ENCODE measurements at places on chromosomes 13 and 19. TPM values are rescaled to one million over a fixed set of nuclear protein-coding genes. Genes with fewer than 3 reads are reported as not detected.

ZMYM2 gene
- 146 TPM for total RNA-seq

OR7A5 gene
- not detected for total RNA-seq

PRR36 gene
- 7.4 TPM for total RNA-seq

CEACAM16 gene
- total RNA-seq, result not detected

RCBTB2 gene
- total RNA-seq, result 28.5 TPM

NCCRP1 gene
- total RNA-seq, result not detected

KLK5 gene
- total RNA-seq, result not detected

PROZ gene
- not detected for total RNA-seq

LAIR2 gene
- not detected for total RNA-seq

GYS1 gene
- total RNA-seq, result 13.8 TPM

CABP5 gene
- total RNA-seq, result not detected

KIR2DL1 gene
- not detected for total RNA-seq
